ENCODE measurements at places on chromosomes 16 and 17.
A peak's percentile ranks its signal among the peaks of the same experiment; 100 is the strongest.

DNA sequence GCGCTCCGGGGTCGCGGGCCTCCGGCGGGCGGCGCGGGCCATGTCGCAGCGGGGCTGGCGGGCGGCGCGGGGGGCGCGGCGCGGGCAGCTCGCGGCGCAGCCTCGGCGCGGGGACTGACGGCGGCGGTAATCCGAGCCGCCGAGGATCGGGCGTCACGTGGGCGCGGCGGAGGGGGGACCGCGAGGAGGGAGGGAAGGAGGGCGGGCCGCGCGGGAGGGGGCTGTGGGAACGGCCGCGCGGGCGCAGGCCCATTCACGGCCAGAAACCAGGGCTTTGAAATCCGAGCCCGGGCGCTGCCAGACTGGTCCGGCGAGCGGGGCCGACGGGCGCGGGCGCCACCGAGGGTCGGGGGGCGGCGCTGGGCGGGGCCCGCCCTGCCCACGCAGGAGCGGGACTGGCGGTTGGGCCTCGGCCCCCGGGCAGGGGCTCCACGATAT, at the start of gene MTSS2:
MTSS2 (minus strand) TSS at position 116 of the 438 bp plus-strand sequence. CDS start 262 bp downstream, outside the sequence.
- peak; percentile 95 for DNase-seq

DNA sequence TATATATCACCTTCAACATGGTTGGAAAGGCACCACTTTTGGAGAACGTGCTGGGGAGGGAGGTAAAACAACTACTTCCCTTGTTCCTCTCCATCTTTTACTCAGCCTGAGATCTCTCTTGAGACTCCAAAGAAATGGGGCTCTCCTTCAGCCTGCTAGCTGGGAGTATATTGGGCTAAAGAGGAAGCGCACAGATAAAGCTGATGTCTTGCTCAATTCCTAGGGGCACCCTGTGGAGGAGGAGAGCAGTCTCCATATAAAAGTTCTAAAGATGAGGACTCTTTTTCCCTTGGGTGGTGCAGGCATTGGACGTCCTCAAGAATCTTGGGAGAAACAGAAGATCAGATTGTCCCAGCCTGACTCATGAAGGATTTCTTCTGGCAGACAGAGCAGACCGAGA, 4.6 kb upstream of the ETV4 start:
- DNase-seq, result no peak

- peak; percentile 14 for DNase-seq
These were observed 71.8 kb downstream of the PRKCA start for GRCh38 chr17:66373944-66374817.

- no peak for DNase-seq
These were observed 15.0 kb upstream of the CPD start for GRCh38 chr17:30363715-30364202.
